ENCODE measurements at places on chromosomes 5 and 9.

- no peak for DNase-seq
Measured at GRCh38 chr9:136024696-136025316, 63.6 kb upstream of the UBAC1 start.

DNA sequence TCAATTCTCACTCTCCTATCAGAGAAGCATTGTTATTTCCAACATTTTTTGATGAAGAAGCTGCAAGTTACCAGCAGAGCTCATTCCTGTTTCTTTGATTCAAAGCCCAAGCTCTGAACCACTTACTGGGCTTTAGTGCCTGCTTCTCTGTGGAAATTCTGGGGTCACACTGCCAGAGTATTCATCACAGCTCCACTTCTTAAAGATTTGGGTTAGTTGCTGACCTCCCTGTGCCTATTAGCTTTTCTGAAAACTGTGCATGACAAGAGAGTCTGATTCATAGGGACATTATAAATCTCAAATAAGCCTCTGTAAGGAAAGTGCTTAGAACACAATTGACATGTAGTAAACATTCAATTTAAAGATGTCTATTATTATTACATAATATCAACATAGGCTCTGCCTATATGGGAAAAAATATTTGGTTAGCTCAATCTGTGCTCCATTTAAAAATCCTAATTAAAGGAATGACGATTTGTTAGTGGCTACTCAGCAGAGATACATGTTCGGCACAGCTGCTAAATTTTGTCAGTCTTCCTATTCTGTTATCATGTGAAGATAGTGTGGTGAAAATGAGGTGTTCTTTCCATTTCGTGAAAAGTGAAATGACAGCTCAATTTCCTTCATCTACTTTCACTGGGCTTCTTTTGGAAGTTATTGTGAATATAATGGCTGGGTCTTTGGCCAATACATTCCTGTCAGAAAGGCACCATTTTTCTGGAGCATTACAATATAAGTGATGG is 293.0 kb downstream of the KCTD16 start:
- DNase-seq, result no peak

DNA sequence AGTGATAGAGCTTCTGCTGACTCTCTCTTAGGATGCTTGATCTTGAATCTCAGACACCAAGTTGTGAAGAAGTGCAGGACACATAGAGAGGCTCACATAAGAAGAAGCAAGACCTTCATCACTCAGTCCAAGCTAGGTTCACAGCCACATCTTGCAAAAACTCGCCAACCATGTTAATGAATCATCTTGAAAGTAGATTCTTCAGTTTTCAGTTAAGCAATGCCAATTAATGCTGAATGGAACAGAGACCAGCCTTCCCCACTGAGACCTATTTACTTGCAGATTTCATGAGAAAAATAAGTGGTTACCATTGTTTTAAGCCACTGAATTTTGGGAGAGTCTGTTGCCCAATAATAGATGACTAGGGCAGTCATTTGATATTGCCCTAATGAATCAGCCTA is 217.7 kb upstream of the EDIL3 start:
- DNase-seq, result no peak

GRCh38 chr9:100573655-100574260 is 4.1 kb upstream of the CAVIN4 start:
- no peak for DNase-seq

DNA sequence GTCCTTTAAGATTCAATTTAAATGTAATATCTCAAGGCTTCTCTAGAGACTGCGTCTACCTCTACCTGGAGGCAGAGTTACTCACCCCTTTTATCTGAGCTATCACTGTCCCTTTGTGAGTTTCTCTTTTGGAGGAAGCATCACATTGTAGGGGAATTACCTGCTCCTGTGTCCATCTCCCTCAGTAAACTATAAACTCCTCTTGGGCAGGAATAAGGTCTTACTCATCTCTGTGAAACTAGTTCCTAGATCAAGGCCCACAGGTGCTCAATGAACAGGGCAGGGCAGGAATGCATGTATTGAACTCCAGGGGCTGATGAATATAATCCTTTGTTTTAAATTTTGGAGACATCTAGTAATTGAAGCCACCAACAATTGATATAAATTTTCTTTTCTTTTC is 139.8 kb upstream of the ERCC6L2 start:
- DNase-seq, result no peak

GRCh38 chr5:68334553-68334886 is 119.0 kb downstream of the PIK3R1 start:
- no peak for DNase-seq

DNA sequence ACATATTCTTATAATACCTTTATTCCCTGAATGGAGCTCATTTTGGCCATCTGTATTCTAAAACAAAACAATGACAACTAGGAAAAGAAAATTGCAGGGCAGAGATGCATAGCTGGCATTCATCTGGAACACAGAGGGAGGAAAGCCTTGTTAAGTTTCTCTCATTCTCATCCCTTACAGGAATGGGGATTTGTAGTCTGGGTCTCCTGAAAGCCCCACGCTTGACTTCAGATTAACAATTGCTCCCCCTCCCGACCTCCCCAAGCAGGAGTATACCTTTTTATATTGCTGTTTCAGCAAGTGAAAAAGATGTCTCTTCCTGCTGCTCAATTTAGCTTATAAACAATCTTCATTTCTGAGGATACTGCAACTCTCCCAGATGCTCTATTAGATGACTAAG is 812.1 kb downstream of the EFNA5 start:
- DNase-seq, result no peak

GRCh38 chr5:11791792-11792191 is 112.5 kb downstream of the CTNND2 start:
- DNase-seq, result no peak

DNA sequence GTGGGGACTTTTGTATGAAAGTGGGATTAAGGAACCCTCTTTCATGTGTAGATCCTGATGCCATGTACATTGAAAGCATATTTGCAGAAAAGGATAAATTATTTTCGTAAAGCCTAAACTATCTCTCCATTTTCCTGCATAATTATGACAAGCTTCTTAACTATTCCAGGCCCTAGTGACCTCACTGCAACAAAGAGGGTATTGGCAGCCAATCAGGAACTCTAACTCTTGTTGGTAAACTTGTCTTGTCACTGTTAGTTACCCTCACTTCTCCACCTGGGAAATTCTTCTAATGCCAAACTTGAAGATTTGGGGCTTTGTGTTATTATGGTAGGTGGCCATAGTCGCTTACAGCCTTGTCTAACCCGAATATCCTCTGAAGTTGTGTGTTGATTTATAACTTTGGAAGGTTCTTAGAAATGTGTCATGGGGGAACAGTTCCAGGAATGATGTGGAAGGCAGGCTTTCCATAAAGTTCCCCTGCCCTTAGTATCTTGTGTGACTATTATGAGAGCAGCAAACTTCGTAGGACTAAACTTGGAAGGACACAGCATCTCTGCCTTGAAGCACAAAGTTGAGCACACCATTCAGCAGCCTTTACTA is 52.5 kb downstream of the IQGAP2 start:
- DNase-seq, result no peak

DNA sequence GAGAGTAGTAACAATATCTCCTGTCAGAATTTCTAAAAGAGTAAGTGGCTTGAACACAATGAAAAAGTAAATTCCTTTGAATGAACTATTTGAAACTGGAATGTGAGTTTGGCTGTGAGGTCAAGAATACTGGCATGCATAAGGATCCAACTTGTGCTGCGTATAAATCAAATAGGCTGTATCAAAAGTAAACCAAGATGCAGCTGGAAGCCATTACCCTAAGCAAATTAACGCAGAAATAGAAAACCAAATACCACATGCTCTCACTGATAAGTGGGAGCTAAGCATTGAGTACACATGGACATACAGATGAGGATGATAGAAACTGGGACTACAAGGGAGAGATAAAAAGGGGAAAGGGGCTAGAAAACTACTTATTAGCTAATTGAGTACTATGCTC is 24.0 kb upstream of the SRFBP1 start:
- no peak for DNase-seq

DNA sequence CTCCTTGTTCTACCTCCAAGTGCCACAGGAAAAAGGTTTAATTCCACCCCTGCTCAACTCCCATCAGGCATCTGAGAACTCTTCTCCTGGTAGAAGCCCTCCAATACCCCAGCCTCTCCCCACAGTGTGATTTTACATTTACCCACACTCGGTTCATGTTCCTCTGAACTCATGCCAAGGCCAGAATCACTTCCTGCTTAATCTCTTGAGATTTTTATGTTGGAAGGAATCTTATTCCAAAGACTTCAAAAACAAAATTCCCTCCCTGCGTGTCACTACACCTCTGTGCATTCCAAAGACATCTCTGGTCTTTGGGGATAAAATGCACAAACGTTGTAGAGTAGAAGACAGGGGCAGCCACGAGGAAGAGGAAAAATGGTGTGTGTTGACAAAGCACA is 186.8 kb downstream of the ACTL7B start:
- no peak for DNase-seq

DNA sequence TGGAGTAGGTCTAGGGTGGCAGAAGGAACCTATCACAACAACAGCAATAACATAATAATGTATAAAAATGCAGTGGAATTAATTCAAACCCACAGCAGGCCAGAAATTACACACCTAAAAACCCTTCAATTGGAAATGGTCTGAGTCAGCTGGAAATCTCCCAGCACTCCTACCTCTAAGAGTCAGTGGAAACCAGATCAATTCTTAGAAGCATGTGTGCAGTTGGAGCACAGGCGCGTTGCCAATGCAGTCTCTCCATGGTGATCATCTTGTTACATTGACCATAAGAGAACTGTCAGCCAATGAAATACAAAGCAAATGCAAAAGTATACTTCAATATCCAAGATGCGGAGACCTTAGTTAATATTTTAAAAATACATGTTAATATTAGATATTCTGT is 15.1 kb upstream of the CSNK1G3 start:
- DNase-seq, result no peak

GRCh38 chr5:148179234-148179824 is 11.0 kb downstream of the SPINK14 start:
- DNase-seq, result no peak

- peak; percentile 57 for DNase-seq
Measured at GRCh38 chr5:172178991-172179989, 8.7 kb downstream of the STK10 start.

DNA sequence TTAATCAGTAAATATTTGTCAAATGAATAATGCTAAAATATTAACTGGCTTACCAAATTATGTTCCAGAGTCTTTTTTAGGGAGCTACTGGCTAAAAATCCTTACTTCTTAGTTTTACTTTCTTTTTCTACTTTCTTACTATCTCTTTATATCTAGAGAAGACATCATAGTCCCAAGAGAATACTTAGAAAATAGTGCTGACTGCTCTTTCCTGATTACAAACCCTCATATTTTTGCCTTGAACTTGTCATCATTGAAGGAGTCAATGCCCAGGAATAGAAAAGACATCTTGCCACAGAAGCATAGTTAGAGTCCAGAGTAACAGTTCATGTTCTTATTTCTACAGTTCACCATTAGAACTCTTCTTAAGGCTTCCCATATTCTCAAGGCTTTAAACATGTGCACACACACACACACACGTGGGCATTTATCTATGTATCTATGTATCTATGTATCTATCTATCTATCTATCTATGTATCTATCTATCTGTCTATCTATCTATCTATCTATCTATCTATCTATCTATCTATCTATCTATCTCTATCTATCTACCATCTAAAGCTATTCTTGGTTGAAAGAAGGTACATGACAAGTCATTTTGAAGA is 654.3 kb downstream of the ANXA1 start:
- no peak for DNase-seq

Measured in heart right ventricle (tissue), 16 donors.